ENCODE measurements at places on chromosomes 4 and X. TPM values are rescaled to one million over a fixed set of nuclear protein-coding genes. Genes with fewer than 3 reads are reported as not detected.
A peak's percentile ranks its signal among the peaks of the same experiment; 100 is the strongest.

The XAGE1A gene
- not detected for total RNA-seq

GRCh38 chrX:68686097-68686977, 38.9 kb downstream of the STARD8 start:
- DNase-seq = peak; percentile 64

The IGSF1 gene
- total RNA-seq = not detected

- no peak for DNase-seq
Measured at GRCh38 chr4:5572114-5572513, 136.2 kb downstream of the EVC2 start.

The MUC7 gene
- not detected for total RNA-seq

DNA sequence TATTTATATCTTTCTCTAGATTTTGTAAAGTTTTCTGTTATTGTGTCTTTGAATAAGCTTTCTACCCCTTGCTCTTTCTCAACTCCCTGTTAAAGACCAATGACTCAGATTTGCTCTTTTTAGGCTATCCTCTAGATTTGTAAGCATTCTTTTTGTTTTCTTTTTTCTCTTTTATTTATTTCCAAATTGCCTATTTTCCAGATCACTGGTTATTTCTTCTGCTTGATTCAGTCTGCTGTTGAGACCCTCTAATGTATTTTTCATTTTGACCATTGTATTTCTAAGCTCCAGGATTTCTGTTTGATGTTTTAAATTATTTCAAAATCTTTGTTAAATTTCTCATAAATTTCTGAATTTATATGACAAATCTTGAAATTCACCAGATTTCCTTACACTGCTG, 462.6 kb upstream of the GALNT7 start:
- no peak for DNase-seq

All from dermis blood vessel endothelial cell (primary cell).